Activated effector memory CD4-positive, alpha-beta T cell treated with anti-CD3 and anti-CD28 coated beads, Interleukin-2, amount 50 U/mL, for 16 hours (primary cell): ENCODE measurements at places on chromosomes 12 and 14.

DNA sequence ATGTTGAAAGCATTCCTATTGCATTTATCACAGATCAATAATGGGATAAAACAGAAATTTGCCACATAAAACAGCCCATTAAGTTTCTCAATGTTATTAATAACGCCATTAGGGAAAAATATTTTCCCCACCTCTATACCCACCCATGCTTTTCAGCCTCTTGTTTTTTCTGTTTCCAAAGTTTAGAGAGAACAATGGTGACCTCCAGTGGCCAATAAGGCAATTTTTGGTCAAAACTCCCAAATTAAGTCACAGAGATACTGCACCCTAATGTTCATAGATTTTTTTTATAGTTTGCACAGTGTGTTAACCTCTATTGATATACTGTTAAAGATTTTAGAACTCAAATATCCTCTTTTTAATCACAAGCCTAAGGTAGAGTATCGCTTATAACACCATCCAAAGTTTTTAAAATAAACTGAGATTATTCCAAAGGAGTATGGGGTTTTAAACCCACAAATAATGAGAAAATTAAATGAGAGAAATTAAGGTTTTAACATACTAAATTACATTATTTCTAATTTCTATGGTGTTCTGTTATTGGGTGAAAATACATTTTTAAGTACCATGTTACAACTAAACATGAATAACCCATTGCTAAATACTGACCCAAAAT lies 184.7 kb upstream of the DCN start:
- DNase-seq, result no peak

DNA sequence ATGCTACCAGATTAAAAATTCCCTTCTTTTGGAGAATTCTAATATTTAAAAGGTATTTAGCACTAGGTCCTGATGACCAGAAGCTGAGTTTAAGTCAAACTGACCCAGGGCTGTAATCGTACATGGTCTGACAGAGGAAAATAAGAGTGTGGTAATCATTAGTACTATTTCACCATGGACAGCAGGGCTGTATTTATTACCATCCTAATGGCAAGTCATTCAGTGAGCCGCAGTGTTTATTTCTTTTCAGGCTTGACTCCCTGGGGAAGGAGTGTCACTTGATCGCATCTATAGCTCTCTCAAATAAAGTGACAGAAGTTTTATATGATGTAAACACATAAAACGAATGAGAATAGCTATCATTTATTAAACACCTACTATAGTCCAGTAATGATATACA lies 261.8 kb downstream of the BTG1 start:
- no peak for DNase-seq

GRCh38 chr12:15344561-15344960 lies 22.3 kb downstream of the PTPRO start:
- no peak for DNase-seq

DNA sequence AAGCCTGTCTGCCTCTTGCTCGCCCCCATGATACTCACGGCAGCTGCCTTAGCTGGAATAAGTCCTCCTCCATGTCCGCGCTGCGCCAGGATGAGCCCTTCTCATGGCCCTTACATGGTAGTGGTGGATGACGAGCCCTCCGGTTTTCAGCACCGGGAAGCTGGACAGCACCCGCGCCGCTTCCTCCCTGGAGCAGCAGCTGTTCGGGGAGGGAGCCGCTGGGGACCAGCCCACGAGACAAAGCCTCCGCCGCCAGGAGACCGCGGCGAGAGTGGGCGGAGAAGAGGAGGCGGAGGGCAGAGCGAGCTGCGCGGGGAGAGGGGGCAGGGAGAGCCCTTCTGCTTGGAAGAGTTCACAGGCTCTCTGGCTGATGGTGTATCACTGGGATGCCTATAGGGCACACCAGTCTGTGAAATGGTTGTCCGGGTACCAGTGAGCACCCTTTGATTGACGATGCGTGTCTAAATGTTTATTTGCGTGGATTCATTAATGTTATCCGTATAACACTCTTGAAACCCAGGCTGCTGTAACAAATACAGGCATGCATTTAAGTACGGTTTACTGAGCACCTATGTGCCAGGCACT lies at the start of gene SVOP:
Gene SVOP (minus strand): TSS at position 273 of the 585 bp plus-strand sequence. CDS start 200 bp downstream, at position 73.
- DNase-seq, result peak; percentile 66

DNA sequence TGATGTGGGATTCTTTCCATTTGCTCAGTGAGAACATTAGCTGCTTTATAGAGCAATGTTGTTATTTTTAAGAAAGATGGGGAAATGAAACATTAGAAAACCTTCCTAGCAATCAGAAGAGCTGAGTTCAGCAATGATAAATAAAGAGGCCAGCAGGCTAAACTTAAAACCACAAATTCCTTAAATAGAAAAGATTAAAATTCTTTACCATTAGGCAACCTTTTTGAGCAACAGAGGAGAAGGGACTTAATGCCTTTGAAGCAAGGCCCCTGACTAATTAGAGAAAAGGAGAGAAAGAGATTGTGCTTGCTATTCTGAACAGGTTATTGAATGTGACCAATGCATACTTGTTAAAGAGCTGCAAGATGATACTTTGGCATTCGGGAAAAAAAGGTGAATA lies 160.8 kb upstream of the LMO3 start:
- no peak for DNase-seq

DNA sequence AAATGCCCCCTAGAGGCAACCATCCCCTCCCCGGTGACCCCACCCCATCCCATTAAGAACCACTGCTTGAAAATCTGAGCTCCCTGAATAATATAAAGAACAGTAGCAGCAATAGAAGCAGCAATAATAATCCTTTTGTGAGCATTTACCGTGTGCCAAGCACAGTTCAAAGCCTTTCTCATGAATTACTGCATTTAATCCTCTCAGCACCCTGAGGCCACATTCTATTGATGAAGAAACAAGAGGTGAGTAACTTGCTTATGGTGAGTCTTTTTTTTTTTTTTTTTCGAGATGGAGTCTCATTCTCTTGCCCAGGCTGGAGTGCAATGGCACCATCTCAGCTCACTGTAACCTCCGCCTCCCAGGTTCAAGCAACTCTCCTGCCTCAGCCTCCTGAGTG lies 65.0 kb downstream of the KCNK10 start:
- DNase-seq, result no peak

GRCh38 chr12:113463746-113464451 lies 7.8 kb downstream of the LHX5 start:
- DNase-seq, result no peak

GRCh38 chr14:54622192-54622958 lies 55.4 kb downstream of the SAMD4A start:
- peak; percentile 85 for DNase-seq

- no peak for DNase-seq
Measured at GRCh38 chr14:72024504-72024903, 92.3 kb downstream of the RGS6 start.

DNA sequence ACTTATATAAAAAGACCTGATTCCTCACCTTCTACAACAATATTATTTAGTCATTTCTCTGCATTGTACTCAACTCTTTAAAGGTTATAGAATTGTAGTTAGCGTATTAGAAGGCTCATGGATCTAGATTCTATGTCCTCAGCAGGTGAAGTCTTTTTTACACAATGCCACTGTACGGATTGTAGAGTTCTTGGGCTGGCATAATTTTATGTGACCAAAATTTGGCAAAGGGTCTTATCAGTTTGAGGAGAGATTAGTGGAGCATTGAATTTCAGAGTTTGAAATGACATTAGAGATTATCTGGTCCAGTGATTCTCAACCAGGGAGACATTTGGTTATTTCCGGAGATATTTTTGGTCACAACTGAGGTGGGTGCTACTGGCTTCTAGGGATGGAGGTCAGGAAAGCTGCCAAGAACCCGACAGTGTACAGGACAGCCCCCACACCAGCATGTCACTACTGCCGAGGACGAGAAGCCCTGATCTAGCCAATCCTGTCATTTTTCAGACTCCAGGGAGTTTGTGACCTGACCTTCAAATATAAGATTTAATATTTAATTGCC lies 63.9 kb downstream of the BICD1 start:
- no peak for DNase-seq

GRCh38 chr12:54968181-54968730 lies 16.3 kb downstream of the TESPA1 start:
- no peak for DNase-seq

- no peak for DNase-seq
Measured at GRCh38 chr12:84973026-84973425, 60.4 kb upstream of the SLC6A15 start.
